ENCODE measurements at places on chromosomes 12 and 14.

DNA sequence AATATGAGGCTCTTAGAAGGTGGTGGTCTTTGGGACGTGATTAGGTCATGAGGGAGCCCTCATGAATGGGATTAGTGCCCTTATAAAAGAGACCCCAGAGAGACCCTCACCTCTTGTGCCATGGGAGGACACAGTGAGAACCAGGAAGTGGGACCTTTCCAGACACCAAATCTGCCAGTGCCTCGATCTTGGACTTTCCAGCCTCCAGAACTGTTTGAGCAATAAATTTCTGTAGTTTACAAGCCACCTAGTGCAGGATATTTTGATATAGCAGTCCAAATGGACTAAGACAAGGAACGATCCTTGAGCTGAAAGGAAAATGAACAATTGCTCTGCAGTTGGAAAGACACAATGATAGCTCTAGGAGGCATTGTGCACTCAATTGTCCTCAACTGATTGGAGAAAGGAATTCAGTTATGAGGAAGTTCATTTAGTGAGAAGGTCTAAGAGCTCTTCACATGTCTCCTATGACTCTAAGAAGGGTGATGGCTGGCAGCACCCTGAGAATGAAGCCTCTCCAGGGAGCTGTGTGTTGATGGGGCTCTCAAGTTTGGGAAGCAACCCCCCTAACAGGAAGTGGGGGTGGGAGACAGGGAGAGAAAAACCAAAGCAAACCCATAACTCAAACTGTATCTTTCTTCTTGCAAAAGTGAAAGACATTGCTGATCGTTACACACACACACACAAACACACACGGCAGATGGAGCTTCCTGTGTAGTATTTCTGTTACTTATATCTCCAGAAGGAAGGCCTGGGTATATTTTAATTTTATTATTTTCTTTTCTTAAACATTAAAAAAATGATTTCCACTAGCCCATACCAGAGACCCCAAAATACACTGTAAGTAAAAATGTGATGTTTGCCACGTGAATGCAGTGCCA, 21.0 kb downstream of the CHST11 start:
- no peak for DNase-seq

GRCh38 chr12:85569261-85569660, 266.9 kb downstream of the RASSF9 start:
- DNase-seq, result no peak

- no peak for DNase-seq
These were observed 5.0 kb downstream of the SETD3 start for GRCh38 chr14:99475660-99476059.

- no peak for DNase-seq
These were observed 79.4 kb upstream of the HIF1A start for GRCh38 chr14:61615743-61616523.

DNA sequence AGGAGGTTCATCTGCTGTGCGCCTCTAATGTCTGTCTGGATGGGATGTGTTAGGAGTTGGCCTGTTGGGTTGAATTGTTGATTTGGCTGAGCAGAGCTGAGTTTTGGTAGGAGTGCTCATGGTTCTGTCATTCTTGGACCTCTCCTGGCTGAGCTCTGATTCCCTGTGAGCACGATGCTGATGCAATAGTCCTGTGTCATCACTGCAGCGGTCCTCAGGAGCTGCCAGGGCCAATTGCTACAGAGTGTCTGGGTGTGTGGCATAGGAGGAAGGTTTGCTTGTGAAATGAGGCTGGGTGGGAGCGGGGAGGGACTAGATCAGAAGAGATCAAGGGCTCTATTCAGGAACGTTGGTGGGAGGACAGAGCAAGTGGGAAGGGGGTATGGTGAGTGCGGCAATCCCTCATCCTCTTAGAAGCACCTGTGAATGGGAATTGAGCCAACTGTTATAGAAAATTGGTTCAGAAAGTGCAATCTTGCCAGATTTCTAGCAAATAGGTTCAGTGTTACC, 21.2 kb downstream of the PEX5 start:
- DNase-seq, result peak; percentile 10

DNA sequence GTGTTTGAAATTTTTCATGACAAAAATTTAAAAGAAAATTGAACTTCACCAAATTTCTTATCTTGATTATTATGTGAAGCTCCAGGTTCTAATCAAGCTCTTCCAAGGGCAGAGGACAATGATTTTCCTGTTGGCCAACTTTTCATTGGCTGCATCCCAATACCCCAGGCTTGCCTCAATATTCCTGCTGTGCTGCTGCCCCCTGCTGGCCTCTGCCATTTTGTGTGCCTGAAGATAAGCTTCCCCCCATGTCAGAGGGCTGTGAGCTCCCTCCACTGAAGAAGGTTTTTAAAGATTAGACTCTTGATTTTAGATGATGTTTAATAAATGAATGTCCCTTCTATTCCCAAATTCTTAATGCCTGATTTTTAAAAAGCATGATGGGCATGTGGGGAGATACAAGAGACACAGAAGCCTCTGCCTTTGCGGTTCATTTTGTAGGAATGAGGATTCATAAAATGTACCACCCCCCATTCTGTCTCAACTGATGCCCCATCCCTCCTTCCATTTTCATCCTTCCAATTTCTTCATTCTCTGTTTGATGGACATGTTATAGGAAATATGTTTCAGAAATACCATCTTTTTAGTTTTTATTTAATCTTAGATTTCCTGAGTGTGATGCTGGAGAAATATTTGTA, 76.7 kb upstream of the RGS6 start:
- peak; percentile 69 for DNase-seq

DNA sequence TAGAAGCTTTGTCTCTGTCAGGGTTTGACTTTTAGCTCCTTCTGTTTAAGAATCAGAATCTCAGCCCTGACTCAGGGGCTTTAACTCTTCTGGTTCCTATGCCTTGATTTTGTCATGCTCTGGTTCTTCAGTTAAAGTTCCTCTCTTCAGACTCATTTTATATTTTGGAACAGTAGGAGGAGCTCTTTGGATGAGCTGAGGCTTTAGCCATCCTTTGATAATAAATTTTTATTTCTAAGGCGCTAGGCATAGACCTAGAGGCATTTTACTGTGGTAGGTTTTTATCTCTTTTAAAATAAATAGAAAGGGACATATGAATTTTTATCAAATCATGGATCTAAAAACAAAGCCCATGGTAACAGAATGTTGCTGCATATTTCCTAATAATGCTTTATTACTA, 51.7 kb downstream of the ATP23 start:
- peak; percentile 28 for DNase-seq

GRCh38 chr14:88866305-88866704, 41.9 kb downstream of the TTC8 start:
- DNase-seq, result no peak

DNA sequence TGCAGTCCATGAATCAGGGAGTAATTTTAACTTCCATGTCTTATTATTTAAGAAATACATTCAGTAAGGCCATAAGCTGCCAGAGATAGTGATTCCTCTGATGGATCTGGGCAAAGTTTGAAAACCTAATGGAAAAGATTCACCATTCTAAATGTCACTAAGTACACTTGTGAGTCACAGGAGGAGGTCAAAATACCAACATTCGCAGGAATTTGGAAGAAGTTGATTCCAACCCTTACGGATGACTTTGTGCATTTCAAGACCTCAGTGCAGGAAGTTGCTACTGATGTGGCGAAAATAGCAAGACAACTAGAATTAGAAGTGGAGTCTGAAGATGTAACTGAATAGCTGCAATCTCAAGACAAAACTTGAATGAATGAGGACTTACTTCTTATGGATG, 69.8 kb downstream of the OSBPL8 start:
- peak; percentile 57 for DNase-seq

DNA sequence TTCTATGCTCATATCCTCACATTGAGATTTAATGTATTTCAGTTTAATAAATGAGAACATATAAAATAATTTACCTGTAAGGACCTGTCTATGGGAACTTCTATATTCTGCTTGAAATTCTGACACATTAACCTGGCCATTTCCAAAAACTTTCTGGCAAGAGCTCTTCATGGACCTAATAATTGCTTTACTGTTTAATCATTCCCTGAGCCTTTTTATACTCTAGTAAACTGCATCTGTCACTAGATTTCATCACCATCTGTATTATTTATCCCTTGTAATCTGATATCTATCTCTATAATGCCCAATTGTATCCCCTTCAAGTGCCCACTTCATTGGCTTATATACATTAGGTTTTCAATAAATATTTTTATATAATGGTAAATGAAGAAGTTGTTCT, 327.7 kb downstream of the RAD51B start:
- DNase-seq, result peak; percentile 46

DNA sequence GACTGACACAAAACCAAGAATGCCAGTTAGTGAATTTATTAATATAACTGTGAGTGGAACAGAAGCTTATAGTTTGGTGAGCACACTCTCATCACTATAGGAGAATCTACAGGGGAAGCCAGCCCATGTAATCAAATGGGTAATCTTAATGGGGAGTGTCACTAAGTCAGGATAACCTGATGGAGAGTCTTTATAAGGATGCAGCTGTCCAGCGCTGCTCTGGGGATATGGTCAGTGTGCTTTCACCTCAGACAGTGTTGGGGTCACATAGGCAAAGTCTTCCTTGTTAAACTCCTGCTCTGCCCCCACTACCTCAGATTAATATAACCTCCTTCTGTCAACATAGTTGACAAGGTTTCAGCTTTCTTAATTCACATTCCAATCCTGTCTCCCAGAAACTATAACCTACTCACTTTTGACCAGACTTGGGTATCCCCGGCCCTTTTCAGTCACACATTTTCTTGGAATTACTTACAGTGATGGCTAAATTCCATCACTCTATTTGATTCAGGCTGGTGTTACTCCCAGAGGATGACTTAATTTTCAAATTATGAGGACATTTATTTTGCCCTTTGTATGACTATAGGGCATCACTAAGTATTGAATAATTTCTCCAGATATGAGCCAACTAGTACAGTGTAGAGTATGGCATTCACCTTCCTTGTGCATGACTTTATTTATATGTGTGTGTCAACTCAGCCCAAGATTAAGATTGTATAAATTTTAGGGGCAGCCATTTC, 13.2 kb downstream of the STK38L start:
- DNase-seq, result peak; percentile 20

- no peak for DNase-seq
These were observed 5.3 kb upstream of the DICER1 start for GRCh38 chr14:95162641-95163040.

- DNase-seq, result no peak
These were observed 186.6 kb downstream of the PAX9 start for GRCh38 chr14:36848213-36848612.

DNA sequence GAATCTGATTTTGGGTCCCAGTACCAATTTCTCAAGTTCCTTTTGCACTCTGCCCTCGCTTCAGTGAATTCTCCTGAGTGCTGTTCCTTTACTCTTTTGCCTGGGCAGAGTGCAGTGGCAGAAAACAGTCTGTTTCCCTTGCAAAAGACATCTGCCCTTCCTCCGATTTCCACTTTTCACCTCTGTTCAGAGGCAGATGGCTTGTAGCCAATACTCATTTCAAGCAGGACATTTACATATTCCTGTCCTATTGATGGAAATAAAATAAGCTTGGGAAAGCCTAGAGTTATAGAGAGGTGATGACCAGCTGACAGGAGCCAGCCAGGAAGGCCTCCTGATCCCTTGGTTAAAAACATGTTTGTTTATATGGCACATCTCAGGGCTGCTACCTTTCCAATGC, 111.0 kb downstream of the SLC8A3 start:
- no peak for DNase-seq

DNA sequence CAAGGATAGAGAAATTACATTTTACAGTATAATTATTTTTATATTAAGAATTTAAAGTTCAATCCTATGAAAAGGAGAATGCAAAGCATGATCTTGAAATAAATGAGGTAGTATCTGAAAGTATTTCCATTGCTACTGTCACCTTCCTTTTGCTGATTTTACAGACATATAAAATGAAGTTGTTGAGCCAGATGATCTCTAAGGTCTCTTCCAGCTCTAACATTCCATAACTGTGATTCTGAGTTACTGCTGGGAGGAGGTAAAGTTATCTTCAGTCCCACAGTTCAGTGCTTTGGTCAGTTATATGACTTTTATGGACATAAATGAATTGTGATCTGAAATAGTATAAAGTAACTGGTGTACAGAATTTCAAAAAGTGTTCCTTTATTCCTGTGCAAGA, 52.8 kb downstream of the SLC38A6 start:
- peak; percentile 28 for DNase-seq

Measured in fibroblast of mammary gland (primary cell).